Trophoblast cell (in vitro differentiated cells and primary cell): ENCODE measurements at places on chromosomes 1 and 21.

DNA sequence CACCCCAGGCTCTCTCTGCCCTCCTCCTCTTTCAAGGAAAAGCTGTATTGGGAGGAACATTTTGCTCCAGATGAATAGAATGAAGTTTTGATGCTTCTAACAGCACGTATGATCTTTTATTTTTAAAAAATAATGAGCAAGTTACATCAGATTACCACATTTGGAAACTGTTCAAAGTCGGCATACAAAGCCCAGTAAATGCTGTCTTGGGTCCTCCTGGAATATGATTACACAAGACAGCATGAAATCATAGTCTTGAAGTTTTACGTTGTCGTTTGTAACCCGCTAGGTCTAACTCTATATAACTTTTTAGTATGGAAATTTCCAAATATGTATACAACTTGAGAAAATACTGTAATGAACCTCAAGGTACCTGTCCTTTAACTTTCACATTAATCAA, 385.6 kb downstream of the HLX start:
- DNase-seq: no peak

GRCh38 chr1:4045397-4046010, 145.4 kb upstream of the C1orf174 start:
- no peak for DNase-seq

- DNase-seq: peak; percentile 62
These were observed 1.2 kb downstream of the CCNL2 start for GRCh38 chr1:1397839-1398523.

GRCh38 chr1:22104865-22105437, 37.9 kb downstream of the WNT4 start:
- no peak for DNase-seq

GRCh38 chr1:159828581-159829272, 2.1 kb downstream of the SLAMF8 start:
- no peak for DNase-seq

DNA sequence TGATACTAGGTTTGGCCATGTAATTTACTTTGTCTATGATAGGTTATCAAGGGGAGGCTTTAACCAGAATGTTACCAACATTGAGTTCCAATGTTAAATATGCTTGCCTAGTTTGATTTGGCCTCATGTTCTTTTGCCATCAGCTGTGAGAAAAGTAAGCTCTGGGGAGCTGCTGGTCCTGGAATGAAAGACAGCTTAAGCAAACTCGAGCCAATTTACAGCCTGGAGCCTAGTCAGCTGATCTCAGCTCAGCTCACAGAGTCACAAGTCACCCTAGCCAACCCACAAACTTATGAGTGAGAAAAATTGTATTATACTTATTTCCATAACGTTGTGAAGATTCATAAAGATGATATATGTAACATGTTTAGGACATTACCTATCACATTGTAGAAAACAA, 426.7 kb downstream of the RWDD3 start:
- no peak for DNase-seq

DNA sequence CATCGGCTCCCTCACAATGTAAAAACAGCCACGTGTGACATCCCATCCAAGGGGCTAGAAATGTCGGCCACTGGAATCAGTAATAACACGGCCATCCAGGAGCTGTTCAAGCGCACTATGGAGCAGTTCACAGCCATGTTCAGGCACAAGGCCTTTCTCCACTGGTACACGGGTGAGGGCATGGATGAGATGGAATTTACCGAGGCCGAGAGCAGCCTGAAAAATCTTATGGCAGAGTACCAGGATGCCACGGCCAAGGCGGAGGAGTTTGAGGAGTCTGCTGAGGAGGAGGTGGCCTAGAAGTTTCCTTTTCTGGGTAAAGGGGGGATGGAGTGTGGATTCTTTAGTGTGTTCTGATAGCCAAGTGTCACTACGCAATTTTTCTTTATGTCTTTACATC, 61.1 kb upstream of the MAP1LC3C start:
- DNase-seq: no peak

GRCh38 chr21:14589855-14590563, 43.9 kb upstream of the SAMSN1 start:
- DNase-seq: no peak

DNA sequence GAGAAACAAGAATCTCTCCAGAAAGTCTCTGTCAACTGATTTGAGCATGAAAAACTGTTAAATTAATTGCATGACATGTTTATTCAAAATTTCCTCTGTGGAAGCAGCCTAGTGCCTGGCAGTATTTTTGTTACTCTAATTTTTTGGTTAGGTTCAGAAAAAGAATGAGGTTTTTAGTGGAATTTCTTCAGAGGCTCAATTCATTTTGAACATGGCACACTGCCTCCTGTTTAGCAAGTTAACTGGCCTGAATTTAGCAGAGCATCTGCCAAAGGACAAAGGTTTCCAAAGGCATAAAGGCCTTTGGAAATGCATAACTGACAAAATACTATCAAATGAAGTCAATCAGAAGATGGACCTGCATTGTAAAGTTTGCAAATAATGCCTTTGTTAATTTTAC, 1326.5 kb downstream of the PLA2G4A start:
- no peak for DNase-seq

GRCh38 chr1:48003741-48004531, 6.8 kb upstream of the TRABD2B start:
- DNase-seq: no peak

DNA sequence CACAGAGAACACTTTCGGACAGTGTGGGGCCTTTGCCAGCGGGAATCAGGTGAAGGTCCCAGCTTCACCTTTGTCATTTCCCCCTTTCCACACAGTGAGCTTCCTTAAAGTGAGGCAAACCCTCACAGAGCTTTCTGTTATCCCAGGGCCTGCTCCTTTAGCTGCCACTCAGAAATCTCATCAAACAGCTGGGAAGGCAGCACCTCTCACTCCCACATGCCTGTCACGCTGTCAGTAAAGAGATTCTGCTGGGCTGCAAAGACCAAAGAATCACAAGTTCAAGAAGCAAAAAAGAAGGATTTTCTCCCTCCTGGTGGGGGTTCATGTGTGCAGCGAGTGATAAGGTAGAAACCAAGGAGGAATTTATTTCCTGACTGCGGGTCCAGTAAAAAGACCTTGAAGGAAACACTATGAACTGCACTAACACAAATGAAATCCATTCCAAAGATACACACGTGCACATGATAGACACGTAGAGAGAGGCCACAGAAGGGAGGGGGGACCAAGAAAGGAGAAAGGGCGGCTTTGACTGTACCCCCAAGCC, 44.0 kb downstream of the HTR6 start:
- no peak for DNase-seq

DNA sequence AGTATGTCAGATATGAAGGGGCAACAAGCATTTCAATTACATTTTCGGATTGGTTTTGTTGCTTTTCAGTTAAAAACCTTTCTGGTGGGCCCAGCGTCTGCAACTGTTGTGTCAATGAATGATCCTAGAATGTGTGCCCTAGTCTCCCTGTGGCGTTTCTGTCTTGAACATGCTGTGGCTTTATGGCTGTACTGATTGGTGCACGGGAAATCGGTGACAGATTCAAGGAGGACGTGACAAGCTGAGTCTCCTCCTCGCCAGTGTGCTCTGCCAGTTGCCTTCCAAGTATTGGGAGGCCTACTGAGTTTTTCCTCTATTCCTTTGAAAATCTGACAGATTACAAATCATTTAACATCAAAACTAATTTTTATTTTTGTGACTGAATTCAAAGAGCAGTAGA, 127.6 kb downstream of the ZP4 start:
- no peak for DNase-seq

GRCh38 chr21:25813917-25814316, 79.1 kb downstream of the GABPA start:
- DNase-seq: no peak

DNA sequence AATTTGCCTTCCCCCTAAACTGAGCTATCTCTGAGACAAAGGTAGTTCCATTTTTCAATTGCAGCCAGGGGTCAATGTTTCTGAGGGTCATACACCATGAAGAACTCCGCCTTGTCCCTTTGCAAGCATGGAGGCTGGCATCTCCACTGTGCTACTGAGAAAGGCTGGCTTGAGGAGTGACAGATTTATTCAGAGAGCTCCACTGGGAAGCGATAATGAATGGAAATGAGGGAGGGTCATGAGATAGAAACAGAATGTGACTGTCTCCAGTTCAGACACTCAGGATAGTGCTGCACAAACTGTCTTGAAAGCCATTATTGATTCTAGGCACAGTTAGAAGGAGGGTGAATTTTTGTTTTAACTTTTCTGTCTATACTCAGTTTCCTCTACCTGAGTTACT, 197.5 kb downstream of the ZNF326 start:
- no peak for DNase-seq

DNA sequence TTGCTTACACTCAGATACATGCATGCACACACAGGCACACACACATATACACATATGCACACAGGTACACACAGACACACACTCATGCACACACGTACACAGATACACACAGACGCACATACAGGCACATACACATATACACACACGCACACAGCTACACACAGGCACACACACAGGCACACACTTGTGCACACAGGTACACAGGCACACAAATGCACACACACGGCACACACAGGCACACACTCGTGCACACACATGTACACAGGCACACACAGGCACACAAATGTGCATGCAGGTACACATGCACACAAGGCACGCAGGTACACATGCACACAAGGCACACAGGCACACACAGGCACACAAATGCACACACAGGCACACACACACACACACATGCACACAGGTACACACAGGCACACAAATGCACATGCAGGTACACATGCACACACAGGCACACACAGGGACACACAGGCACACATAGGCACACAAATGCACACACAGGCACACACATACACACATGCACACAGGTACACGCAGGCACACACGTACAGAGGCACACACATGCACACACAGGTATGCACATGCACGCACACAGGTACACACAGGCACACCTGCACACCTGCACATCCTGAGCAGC, 110.0 kb downstream of the WDR4 start:
- DNase-seq: no peak

DNA sequence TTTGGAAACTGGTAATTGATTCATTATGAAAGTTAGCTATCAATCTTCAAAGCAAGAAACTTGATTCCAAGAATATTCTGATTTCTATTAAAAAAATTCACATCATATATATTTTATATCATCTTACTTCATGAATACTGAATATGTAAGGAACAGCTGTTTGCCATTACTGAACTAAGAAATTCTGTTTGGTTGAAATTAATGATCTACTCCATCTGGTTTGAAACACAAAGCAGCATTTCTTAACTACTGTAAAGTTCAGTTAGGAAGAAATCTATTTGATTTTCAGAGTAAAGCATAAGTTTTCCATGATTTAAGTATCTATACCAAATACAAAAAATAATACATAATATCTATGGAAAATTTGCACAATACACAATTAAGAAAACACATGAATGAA, 66.0 kb upstream of the SCYL3 start:
- no peak for DNase-seq

DNA sequence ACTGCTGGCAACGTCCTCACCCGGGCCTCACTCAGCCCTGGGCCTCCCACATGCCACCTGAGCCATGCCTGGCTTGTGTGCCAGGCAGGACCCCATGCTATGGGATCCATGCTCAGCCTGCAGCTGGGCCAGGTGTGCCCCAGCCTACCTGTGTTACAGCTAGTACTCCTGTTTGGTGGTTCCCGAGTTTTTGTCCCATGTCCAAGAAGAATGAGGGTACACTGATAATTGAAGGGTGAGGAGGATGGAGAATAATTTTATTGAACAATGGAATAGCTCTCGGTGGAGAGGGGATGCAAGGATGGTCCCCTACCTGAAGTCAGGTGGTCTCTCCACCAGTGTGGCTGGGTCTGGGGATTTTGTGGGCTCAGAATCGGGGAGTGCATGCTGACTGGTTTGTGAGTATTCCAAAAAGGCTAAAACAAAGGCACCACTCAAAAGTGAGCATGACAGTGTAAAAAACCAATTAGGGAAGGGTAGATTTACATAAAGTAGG, 137.9 kb downstream of the TNFSF18 start:
- DNase-seq: no peak

DNA sequence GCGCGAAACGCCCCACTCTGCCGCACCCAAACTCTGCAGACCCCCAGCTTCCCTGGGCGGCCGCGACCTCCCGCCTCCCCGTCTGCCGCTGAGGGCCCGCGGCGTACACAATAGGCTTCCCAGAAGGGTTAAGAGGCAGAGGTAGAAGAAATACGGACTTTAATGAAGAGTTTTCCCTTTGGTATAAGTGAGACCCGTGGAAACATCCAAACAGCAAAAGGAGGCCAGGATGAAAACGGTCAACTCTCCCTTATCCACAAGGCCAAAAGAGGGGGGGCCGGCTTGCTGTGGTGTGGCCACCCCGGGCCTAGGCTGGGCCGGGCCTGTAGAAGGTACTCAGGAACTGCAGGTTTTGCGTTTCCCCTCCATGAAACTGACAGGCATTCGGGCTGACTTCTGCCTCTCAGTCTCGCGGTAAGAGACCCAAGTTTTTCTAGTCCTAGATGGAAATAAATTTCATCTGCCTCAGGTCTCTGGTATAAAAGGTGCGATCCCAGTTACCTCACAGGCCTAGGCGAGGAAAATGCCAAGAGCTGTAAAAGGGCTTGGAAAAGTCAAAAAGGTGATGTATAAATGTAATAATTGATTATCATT, 671 bp upstream of the PYGO2 start:
- no peak for DNase-seq

- DNase-seq: no peak
These were observed 219.0 kb upstream of the POU3F1 start for GRCh38 chr1:38265293-38266196.

- no peak for DNase-seq
These were observed 4.5 kb upstream of the CSRP1 start for GRCh38 chr1:201511396-201511940.

DNA sequence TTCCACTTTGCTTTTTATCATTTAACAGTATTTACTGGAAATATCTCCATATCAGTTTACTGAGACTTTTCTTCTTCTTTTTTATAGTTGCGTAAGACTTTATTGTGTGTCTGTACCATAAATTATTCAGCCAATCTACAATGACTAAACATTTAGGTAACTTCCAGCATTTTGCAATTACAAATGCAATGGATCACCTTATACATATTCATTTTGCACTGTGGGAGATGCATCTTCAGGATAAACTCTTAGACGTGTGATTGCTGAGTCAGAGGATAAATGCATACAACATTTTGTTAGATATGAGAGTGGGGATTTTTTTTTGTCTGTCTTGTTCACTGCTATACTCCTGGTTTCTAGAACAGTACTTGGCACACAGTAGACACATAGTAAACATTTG, 95.7 kb upstream of the GCLM start:
- DNase-seq: no peak

DNA sequence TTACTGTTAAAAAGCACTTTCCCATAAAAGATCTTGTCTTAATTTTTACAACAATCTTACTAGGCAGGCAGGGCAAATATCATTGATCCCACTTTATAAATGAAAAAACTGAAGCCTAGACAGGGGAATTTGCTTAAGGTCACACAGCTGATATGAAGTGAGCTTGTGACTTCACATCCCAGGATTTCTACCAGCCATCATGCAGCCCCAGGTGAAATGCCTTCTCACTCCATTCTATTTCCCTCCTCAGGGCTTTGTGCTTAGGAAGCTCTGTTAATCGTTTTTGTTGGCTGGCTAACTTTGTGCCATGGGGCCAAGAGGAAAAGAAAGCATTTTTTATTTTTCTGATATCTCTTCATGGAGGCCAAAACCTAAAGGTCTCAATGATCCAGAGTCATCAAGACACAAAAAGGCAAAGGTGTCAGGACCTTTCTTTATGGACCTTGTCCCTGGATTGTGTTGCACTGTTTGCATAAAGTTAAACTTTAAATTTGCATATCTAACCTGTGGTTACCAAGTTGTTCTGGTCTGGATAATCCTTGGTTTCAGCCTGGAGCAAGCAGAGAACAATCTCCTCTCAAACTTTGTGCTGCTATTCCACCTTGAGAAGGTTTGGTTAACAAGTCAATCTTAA, 44.8 kb upstream of the ZNF326 start:
- peak; percentile 78 for DNase-seq

- DNase-seq: no peak
These were observed 39.6 kb upstream of the LPGAT1 start for GRCh38 chr1:211870156-211870555.
